ENCODE measurements at places on chromosomes 4 and X.

GRCh38 chr4:149211876-149212275 lies 603.8 kb downstream of the IQCM start:
- DNase-seq: no peak

DNA sequence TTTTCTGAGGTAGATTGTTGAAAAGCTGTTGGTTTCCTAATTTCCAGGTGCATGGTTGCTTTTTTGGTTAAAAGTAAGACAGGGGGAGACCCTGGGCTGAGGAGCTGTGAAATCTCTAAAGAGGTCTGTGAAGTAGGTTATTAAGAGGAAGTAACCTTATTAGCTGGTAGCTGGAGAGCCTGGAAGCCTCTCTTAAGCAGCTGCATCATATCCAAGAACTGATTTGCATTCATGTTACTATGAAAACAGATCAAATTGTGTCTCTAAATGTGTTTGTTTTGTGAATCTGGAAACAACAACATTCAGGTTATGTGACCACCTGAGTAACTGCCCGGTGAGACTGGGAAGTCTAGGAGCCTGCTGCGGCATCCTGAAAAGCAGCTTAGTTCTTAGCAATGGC lies 54.1 kb downstream of the ARHGAP10 start:
- no peak for DNase-seq

GRCh38 chr4:53199356-53199755 lies 166.5 kb downstream of the SCFD2 start:
- DNase-seq: no peak

DNA sequence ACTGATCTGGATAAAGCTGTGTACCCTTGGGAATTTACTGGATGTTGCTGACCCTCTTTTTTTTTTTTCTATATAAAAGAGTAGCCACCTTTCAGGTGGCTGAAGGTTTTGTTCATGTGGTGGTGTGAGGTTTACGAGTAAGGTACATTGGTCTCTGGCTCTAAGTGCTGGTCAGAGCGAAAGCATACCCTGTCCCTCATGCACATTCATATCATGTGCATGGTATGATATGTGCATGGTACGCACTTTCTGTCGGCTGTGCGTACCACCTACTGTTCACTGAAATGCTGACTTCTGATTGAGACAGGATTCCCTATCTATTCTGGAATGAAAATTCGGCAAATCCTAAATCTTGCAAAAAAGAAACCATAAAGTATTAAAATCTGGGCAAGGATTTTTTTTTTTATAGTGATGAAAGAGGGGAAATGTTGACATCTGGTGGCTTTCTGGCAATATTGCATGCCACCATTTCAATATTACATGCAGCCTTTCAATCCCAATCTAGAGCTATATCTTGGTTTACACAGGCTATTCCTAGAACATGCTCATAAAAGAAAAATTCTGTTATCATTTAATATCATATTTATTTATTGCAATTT lies 32.8 kb downstream of the FAM149A start:
- DNase-seq: no peak

DNA sequence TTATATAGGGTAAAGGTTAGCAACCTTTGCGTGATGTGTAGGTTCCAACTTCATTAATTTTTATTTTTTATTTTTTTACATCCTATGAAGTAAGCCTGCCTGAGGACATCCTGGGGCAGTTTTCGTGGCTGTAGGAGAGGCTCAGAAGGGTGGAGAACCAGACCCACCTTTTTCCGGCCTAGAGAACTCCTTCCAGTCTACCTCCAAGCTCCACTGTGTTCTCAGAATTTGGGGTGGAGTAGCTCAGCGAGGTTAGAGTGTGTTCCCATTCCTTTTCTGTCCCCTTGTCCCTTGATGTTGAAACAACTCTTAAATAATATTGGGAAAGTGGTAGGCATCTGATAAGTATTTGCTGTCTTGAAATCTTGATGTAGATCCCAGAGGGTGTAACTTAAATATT lies 32.4 kb downstream of the MTHFD2L start:
- DNase-seq: no peak

DNA sequence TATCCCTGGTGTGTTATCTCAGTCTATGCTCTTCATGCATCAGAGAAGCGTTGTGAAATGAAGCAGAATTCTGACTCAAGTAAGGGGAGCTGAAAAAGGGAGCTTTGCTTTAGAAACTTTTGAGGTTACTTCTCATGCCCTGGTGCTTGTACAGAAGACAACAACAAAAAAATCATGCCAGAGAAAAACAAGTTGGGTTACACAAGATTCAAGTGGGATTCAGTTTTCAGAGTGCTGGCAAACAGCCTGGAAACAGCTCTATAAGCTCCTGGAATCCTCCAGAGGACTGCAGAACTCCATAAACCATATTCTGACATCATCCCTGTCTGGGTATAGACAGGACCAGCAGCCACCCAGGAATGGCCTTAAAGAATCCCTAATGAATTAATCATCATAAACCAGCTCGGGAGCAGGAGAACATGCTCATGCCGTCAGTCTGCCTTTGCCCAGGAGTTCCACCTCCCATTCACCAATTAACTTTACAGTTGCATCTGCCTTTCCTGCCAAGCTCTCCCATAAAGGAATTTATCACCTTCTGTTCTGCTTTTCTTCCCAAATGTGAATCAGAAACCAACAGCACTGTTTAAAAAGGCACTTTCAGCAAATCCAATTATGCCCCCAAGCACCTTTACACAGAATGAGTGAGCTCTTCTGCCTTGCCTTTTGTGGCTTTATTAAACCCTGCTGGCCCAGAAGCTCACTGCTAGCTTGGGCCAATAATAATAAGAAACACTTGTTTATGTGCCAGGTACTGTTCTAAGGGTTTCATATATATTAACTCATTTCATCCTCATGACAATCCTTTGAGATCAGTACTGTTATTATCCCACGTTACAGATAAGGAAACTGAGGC lies 54.5 kb upstream of the FBXW7 start:
- DNase-seq: no peak

GRCh38 chrX:1323315-1323714 lies 13.3 kb upstream of the IL3RA start:
- DNase-seq: peak; percentile 67

- DNase-seq: no peak
Observed at GRCh38 chr4:22483551-22483981, 32.3 kb downstream of the ADGRA3 start.

DNA sequence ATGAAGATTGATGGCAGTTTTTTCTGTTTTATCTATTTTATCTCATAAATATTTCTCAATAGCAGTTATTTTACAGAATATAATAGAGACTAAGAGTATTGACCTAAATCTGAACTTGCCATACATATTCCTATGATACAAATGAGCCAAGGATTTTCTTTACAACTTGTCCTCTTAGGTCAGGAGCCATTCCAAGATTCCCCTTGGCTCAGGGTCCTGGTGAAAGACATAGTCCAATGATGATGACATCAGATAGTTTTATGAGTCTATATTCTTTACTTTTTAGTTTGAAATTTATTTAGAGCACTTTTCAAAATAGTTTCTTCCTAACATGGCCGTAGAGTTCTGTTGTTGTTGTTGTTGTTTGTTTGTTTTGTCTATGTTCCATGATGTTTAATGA lies 869.1 kb upstream of the GRID2 start:
- no peak for DNase-seq

- DNase-seq: no peak
Observed at GRCh38 chrX:105263801-105264200, 43.3 kb upstream of the TEX13A start.

- no peak for DNase-seq
Observed at GRCh38 chrX:52437212-52437611, 58.4 kb upstream of the XAGE1A start.

DNA sequence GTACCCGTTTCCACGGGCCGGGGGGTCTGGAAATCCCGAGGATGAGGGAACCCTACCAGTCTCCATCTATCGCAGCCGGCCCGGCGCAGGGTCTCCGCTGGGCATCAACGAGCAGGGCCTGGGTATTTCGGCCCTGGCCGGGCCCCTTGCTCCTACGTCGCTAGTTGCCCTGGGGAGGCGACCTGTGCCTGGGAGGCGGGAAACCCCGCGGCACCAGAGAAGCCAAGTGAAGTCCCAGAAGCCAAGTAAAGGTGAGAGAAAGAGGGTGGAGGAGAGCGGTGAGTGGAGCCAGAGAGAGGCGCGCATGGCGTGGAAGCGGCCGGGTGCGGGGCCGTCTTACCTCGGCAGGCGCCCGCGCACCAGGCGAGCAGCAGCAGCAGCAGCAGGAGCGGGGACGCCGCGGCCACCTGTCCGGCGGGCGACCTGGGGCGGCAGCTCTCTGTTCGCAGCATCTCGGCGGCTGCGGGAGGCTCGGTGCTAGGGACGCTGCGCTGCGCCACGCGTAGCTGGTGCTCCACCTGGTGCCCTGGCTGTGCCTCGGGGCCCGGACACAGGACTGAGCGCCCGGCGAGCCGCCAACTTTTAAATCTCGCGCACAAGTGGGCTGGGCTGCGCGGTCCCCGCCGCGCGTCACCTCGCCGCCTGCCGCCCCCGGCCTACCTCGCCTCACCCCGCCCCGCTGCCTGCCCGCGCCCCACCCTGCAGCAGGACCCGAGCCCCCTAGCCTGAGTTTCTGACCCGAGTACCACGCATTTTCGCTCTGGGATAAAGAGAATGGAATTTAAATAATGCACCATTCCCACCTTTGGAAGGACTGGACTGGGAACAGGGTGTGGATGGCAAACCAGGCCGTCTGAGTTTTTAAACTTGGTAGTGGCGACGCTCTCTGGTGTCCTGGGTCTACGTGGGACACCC lies at the start of gene NMU:
Gene NMU (minus strand): TSS at position 558 of the 915 bp plus-strand sequence. CDS start 106 bp downstream, at position 452.
- peak; percentile 62 for DNase-seq

DNA sequence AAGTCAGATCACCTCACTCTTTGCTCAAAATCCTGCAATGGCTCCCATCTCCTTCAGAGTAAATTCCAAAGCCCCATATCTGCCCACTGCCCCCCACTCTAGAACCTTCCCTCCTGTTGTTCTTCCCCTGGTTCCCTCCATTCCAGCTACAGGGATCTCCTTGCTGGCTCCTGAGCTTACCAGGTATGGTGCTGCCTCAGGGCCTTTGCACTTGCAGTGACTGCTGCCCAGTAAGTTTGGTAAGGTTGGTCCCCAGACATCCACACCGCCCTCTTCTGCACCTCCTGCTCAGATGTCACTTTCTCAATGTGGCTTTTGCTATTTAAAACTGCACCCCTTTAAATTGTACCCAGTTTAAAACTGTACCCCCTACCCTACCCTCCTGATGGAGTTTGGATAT lies 7.8 kb upstream of the MAN2B2 start:
- DNase-seq: no peak

DNA sequence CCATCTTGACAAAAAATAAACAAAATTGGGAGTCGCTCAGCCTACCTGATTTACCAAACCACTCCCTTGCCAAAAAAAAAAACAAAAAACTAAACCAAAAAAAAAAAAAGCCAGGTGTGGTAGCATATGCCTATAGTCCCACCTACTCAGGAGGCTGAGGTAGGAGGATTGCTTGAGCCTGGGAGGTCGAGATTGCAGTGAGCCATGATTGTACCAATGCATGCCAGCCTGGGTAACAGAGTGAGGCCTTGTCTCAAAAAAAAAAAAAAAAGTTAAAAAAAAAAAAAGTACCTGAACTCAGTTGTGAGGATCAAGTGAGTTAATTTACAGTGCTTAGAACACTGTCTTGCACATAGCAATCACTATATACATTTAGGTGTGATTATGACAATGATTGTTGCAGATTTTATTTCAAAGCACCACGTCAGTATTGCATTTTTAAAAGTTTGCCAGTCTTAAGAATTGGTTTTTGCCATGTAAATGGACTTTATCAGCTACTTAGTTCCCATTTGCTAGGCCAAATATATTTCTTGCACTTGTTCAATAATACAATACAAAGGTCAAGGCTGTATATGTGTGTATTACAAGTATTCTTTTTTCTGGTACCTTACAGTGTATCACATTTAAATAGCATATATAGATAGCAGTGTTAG lies 4.6 kb downstream of the NUDT9 start:
- DNase-seq: no peak

DNA sequence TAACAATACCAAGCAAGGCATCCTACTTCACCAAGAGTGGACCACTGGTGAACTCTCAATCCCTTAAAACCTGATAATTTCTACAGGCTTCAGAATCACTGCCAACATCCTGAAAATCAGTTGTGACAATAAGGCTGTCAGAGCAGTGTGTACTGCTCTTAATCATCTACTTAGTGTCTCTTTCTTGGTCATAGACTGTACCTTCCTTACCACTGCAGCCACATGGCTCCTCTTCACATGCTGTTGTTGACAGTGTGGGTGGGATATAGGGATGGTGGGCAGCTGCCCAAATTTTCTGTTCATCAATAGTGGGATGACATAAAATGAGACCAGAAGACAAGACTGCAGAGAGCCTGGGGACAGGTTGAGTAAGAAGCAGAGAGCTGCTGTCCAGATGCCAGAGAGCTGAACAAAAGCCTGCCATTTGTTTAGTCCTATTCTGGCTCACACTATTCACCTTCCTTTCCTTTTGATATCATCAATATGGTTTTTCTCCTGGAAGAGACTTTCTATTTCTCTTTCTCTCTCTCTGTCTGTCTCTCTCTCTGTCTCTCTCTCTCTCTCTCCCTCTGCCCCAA lies 178.9 kb downstream of the MGST2 start:
- DNase-seq: no peak

GRCh38 chr4:95129031-95129430 lies 371.3 kb downstream of the BMPR1B start:
- DNase-seq: no peak

DNA sequence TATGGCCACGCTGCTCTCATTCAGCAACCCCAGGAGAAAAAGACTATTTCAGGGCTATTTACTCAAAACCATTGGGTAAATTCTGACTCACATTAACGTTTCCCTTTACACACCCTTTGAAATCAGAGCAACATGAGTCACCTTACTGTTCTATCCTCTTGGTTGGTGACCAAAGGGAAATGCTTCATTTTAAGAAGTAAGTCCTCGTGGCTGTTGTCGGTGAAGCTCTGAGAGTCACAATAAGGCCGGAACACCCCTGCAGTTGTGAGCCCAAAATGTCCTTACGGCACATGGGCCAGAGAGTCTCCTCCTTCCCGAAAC lies 56.3 kb upstream of the SPRY1 start:
- no peak for DNase-seq

DNA sequence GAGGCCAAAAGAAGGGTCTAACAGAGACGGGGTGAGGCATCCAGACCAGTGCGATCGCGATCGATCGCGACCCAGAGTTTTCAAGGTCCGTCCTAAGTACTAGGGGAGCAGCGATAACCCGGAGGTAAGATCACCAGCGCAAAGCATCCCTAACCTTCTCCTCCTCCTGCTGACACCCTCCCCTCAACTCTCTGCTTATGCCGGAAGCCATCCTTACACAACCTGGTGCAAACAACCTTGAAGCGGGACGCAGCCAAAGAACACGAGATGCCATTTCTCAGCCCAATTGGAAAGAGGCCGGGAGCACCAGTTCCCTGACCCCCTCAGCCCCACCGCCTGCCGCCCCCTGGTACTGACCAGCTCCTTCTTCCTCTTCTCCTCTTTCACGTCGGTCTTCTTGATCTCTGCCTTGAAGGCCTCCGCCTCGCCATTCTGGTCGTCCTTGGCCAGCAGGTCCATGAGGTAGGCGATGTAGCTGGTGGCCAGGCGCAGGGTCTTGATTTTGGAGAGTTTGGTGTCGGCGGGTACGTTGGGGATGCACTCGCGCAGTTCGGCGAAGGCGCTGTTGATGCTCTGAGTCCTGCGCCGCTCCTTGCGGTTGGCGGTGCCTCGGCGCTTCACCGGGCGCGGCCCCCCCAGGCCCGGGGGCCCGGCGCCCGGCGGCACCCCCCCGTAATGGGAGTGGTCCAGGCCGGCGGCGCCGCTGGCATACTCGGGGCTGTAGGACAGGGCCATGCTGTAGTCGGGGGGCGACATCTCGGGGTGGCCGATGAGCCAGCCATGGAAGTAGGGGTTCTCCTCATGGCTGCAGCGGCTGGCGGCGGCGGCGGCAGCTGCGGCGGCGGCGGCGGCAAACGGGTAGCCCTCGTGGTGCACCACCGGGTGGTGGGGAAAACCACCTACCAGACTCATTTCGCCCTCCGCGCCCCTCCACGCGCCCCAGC lies 1.4 kb downstream of the HAND2 start:
- DNase-seq: peak; percentile 59

GRCh38 chr4:123418351-123418931 lies 21.8 kb downstream of the SPRY1 start:
- no peak for DNase-seq
